ENCODE measurements at places on chromosomes 2 and 18. TPM values are rescaled to one million over a fixed set of nuclear protein-coding genes. Genes with fewer than 3 reads are reported as not detected.

DNA sequence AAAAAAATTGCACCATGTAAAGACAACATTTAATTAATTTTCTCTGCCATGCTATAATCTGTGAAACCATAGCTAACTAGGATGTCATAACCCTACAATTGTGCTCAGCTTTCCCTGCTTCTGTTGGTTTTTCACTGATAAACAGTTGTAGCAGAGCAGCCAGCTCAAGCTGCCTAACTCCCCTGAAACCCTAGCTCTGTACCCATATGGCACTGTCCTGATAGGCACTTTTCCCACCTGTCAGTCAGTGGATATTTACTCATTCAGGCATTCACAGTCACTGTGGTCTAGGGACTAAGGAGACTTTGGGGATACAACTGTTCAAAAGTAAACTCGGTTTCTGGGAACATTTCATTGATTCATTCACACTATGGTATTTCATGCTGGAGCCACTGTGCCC, 407.0 kb downstream of the DSEL start:
- no peaks in the 10 kb centered on the region for H3K36me3 ChIP-seq
- no peak overlapping the region for H3K4me3 ChIP-seq
- DNase-seq, result no peak
- H3K27ac ChIP-seq, result no peak overlapping the region
- H3K4me1 ChIP-seq, result no peaks in the 10 kb centered on the region
- H3K27me3 ChIP-seq, result no peaks in the 10 kb centered on the region

- no peaks in the 10 kb centered on the region for H3K27me3 ChIP-seq
- no peak overlapping the region for H3K27ac ChIP-seq
- H3K36me3 ChIP-seq, result no peaks in the 10 kb centered on the region
Observed at GRCh38 chr18:24725644-24726415, 265.4 kb downstream of the HRH4 start.

GRCh38 chr2:17416884-17417391, 101.3 kb downstream of the RAD51AP2 start:
- H3K4me3 ChIP-seq, result no peak overlapping the region
- H3K27me3 ChIP-seq, result no peaks in the 10 kb centered on the region
- H3K4me1 ChIP-seq, result no peaks in the 10 kb centered on the region
- no peak for DNase-seq
- H3K27ac ChIP-seq, result no peak overlapping the region
- H3K36me3 ChIP-seq, result no peaks in the 10 kb centered on the region

GRCh38 chr2:240205348-240205747, 64.9 kb upstream of the OTOS start:
- no peaks in the 10 kb centered on the region for H3K36me3 ChIP-seq
- no peak overlapping the region for H3K4me3 ChIP-seq

Gene SERPINB12
- not detected for total RNA-seq

DNA sequence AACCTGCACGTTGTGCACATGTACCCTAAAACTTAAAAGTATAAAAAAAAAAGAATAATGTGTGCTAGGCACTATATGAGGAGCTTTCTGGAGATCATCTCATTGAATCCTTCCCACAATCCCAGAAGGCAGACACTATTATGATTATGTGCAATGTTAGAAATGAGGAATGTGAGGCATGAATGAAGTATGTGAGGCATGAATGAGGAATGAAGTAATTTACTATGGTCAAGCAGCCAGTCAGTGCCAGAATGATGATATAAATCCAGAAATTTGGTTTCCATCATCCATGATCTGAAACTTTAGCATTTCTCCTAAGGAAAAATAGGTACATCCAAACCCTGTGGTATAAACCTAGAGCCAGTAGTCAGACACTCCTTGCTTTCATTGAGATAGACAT, 42.0 kb downstream of the CCDC148 start:
- no peaks in the 10 kb centered on the region for H3K4me1 ChIP-seq
- no peaks in the 10 kb centered on the region for H3K36me3 ChIP-seq
- DNase-seq, result no peak
- no peak overlapping the region for H3K4me3 ChIP-seq
- H3K27ac ChIP-seq, result no peak overlapping the region
- no peaks in the 10 kb centered on the region for H3K27me3 ChIP-seq

DNA sequence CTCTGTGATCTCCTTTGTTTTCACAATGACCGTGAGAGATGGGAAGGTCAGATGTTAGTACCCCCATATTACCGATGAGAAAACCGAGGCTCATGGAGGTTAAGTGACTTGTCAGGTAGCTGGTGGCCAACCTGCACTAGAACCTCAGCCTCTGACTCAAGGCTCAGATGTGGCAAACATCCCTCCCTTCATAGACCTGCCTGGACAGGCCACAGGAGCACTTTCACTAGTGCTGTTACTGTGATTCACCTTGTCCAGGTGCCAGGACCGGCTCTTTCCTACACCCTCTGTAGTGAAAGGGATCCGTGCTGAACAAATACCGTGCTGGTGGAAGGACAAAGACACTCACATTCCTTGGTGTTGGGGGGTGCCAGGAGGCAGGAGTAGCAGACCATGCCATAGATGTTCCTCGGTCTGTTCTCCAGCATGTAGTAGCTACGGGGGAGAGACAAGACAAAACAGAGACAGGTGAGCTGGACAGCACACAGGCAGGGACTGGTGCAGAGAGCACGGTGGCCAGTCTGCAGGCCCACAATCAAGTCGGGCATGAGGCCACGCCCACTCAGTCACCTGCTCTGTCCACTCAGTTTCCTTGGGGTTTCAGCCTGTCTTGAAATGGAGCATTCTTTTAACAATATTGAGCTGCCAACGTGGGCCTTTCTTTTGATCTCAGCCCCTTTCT, 65.9 kb downstream of the EDAR start:
- no peak overlapping the region for H3K27ac ChIP-seq
- no peak for DNase-seq
- H3K27me3 ChIP-seq, result no peaks in the 10 kb centered on the region
- H3K4me1 ChIP-seq, result no peaks in the 10 kb centered on the region
- H3K4me3 ChIP-seq, result no peak overlapping the region
- no peaks in the 10 kb centered on the region for H3K36me3 ChIP-seq

GRCh38 chr2:218839430-218839829, 7.8 kb upstream of the PRKAG3 start:
- H3K27ac ChIP-seq, result no peak overlapping the region
- no peaks in the 10 kb centered on the region for H3K36me3 ChIP-seq
- H3K4me1 ChIP-seq, result no peaks in the 10 kb centered on the region
- H3K4me3 ChIP-seq, result no peak overlapping the region
- H3K27me3 ChIP-seq, result no peaks in the 10 kb centered on the region

- no peak overlapping the region for H3K27ac ChIP-seq
- no peaks in the 10 kb centered on the region for H3K27me3 ChIP-seq
- H3K4me1 ChIP-seq, result peaks cover 8% of the 10 kb centered on the region
- H3K36me3 ChIP-seq, result no peaks in the 10 kb centered on the region
- H3K4me3 ChIP-seq, result no peak overlapping the region
Observed at GRCh38 chr18:12652861-12653401, 5.0 kb downstream of the SPIRE1 start.

Gene FBXO15
- total RNA-seq, result 1.4 TPM

Gene NR4A2
- 45.6 TPM for total RNA-seq

DNA sequence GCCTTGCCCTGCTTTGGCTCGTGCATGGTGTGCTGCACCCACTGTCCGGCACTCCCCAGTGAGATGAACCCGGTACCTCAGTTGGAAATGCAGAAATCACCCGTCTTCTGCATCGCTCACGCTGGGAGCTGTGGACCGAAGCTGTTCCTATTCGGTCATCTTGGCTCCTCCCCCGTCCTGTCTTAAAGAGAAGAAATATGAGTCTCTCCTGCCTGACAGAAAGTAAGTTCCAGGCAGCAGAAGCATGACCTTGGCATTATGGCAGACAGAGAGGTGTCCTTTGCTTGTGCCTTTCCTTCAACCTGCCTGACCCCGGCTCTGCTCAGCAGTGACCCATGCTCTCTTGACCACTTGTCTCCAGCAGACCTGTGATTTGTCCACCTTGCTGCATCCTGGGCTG, 62.5 kb upstream of the CYP1B1 start:
- no peaks in the 10 kb centered on the region for H3K4me1 ChIP-seq
- no peak overlapping the region for H3K4me3 ChIP-seq

GRCh38 chr18:79798999-79799370, 1.2 kb downstream of the KCNG2 start:
- no peak overlapping the region for H3K4me3 ChIP-seq
- no peaks in the 10 kb centered on the region for H3K4me1 ChIP-seq
- H3K27ac ChIP-seq, result no peak overlapping the region
- no peaks in the 10 kb centered on the region for H3K36me3 ChIP-seq

DNA sequence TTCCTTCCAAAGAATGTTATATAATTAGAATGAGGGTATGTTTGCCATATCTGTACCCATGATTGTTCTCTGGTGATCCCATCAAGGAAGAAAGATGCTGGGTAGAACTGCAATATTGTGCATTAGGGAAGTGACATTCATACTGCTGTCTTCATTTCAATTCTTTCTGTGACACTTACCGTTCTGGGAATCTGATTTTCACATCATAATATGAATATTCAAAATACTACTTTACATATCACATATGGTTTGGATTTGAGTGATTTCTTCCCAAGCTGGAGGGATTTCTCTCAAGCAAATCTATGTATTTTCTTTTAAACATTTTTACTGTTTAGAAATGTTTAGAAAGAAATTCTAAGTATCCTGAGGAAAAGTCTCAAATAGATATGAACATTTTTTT, 168.4 kb upstream of the DDX18 start:
- no peak overlapping the region for H3K4me3 ChIP-seq
- no peak overlapping the region for H3K27ac ChIP-seq
- H3K27me3 ChIP-seq, result no peaks in the 10 kb centered on the region
- no peaks in the 10 kb centered on the region for H3K4me1 ChIP-seq

Gene MARCO
- total RNA-seq, result 4.4 TPM

DNA sequence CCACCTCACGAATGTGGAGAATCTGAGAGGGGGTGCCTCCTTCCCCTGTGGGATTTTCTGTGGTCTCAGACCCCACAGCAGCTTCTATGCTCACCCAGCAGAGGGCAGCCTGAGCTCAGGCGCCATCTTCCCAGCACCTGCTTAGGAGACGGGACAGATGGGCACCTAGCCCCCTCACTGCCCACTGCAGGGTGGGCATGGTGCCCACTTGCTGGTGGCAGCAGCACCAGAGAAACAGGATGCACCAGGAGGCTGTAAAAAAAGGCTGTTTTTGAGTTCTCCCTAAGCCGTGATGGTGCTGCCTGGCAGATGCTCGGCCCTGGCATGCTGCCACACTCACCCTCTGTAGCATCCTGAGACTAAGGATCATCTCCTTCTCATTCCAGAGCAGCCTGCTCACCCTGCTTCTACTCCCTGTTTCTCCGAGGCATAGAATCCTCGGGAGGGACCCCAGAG, 19.1 kb upstream of the SLC20A1 start:
- no peaks in the 10 kb centered on the region for H3K27me3 ChIP-seq
- H3K4me1 ChIP-seq, result no peaks in the 10 kb centered on the region
- H3K36me3 ChIP-seq, result no peaks in the 10 kb centered on the region
- no peak overlapping the region for H3K27ac ChIP-seq

DNA sequence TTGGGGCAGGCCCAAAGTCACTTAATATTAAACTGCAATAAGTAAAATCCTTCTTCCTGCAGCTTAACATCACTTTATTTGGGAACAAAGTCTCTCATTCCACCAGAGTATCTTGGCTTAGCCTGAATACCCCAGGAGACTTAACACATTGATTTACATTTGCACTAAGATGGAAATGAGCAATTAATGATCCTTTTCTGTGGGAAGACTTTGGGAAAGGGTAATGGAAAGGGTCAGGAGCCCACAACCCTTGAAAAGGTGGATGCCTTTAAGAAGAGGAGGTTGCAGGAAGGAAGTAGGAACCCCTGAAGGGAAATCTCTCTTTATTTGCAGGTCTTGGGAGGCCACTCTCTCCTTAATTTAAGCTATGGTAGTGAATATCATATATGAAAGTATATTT, 28.0 kb upstream of the BARD1 start:
- DNase-seq, result no peak
- no peak overlapping the region for H3K27ac ChIP-seq
- no peaks in the 10 kb centered on the region for H3K36me3 ChIP-seq

- no peak overlapping the region for H3K4me3 ChIP-seq
- no peaks in the 10 kb centered on the region for H3K36me3 ChIP-seq
- DNase-seq, result no peak
- H3K27me3 ChIP-seq, result no peaks in the 10 kb centered on the region
Observed at GRCh38 chr2:6764968-6765723, 100.6 kb downstream of the CMPK2 start.

Gene WDPCP
- total RNA-seq, result 29.6 TPM

DNA sequence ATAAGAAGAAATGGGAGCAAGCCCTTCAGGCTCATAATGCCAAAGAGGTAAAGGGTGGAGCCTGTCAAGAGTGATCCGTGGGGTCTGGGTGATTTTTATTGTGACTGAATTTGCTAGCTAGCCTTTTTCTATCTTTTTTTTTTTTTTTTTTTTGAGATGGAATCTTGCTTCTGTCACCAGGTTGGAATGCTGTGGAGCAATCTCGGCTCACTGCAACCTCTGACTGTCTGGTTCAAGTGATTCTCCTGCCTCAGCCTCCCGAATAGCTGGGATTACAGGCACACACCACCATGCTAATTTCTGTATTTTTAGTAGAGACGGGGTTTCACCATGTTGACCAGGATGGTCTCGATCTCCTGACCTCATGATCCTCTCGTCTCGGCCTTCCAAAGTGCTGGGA, 29.1 kb downstream of the DRC1 start:
- DNase-seq, result no peak
- no peak overlapping the region for H3K4me3 ChIP-seq
- no peak overlapping the region for H3K27ac ChIP-seq
- no peaks in the 10 kb centered on the region for H3K36me3 ChIP-seq
- H3K4me1 ChIP-seq, result peaks cover 2% of the 10 kb centered on the region
- no peaks in the 10 kb centered on the region for H3K27me3 ChIP-seq

DNA sequence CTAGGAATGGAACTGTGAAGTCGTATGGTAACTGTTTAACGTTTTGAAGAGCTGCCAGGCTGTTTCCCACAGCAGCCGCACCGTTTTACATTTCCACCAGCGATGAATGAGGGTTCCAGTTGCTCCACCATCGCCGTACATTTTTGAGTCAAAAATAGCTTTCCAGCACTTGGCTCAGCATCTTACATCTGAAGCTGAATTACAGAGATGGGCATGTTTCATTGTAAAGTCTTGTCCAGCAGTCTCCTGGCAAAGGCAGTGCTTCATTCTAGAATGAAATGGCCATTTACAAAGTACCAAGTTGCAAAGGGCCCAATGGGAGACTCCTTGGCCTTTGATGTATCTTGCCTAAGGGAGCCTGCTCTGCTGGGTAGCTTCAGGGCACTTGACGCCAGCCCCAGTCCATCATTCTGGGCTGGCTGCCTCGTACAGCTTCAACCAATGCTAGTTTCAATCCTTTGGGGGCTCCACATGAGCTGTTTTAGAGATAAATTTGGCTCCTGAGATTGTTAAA, 45.1 kb downstream of the ATIC start:
- DNase-seq, result no peak
- H3K27me3 ChIP-seq, result no peaks in the 10 kb centered on the region
- no peak overlapping the region for H3K4me3 ChIP-seq
- H3K4me1 ChIP-seq, result no peaks in the 10 kb centered on the region

GRCh38 chr2:7071916-7072556, 154.8 kb downstream of the RNF144A start:
- H3K4me3 ChIP-seq, result no peak overlapping the region
- no peak for DNase-seq
- no peaks in the 10 kb centered on the region for H3K4me1 ChIP-seq

GRCh38 chr2:232515639-232516038, 4.5 kb upstream of the PRSS56 start:
- no peak overlapping the region for H3K4me3 ChIP-seq
- H3K36me3 ChIP-seq, result no peaks in the 10 kb centered on the region
- no peak overlapping the region for H3K27ac ChIP-seq
- H3K27me3 ChIP-seq, result no peaks in the 10 kb centered on the region

GRCh38 chr18:24197412-24197811, 58.5 kb downstream of the CABYR start:
- H3K4me1 ChIP-seq, result no peaks in the 10 kb centered on the region
- DNase-seq, result no peak
- H3K27ac ChIP-seq, result no peak overlapping the region

- H3K27me3 ChIP-seq, result no peaks in the 10 kb centered on the region
- no peaks in the 10 kb centered on the region for H3K4me1 ChIP-seq
- no peak overlapping the region for H3K4me3 ChIP-seq
Observed at GRCh38 chr2:61658841-61659780, 121.0 kb upstream of the XPO1 start.
